Renal pelvis (tissue), 12 donors: ENCODE measurements at places on chromosomes 1 and 21. TPM values are rescaled to one million over a fixed set of nuclear protein-coding genes. Genes with fewer than 3 reads are reported as not detected.
A peak's percentile ranks its signal among the peaks of the same experiment; 100 is the strongest.

Gene HENMT1
- 9.6 TPM for polyA plus RNA-seq

Gene TDRD5
- polyA plus RNA-seq = 5.7 TPM

Gene GPR157
- polyA plus RNA-seq = 1.6 TPM

Gene KAZN
- 41.2 TPM for polyA plus RNA-seq

Gene SH2D1B
- 0.52 TPM for polyA plus RNA-seq

GRCh38 chr1:48005253-48006117 is 8.3 kb upstream of the TRABD2B start:
- DNase-seq = no peak

GRCh38 chr1:202275061-202275770 is 66.5 kb downstream of the UBE2T start:
- DNase-seq = no peak

GRCh38 chr1:201543871-201544642 is 5.1 kb downstream of the NAV1 start:
- DNase-seq = no peak

- peak; percentile 71 for DNase-seq
Measured at GRCh38 chr1:201739492-201740085, 89.4 kb upstream of the IPO9 start.

DNA sequence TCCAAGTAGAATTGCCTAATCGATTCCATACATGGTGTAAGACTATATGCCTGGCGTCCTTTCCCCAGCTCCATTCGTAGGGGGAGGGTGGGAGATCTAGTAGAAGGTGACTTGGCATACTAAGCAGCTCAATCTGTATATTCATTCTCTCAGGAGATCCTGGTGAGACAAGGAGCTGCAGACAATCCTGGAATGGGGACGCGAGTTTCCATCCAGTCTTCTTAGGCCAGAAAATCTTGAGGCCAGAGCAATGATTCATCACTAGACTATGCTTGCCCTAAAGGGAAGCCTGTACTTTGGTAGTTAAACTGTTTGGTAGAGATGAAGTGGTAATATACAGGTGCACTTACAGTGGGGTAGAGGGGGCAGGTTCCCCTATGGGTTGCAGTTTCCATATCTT is 468.7 kb downstream of the ADGRL2 start:
- DNase-seq = no peak

DNA sequence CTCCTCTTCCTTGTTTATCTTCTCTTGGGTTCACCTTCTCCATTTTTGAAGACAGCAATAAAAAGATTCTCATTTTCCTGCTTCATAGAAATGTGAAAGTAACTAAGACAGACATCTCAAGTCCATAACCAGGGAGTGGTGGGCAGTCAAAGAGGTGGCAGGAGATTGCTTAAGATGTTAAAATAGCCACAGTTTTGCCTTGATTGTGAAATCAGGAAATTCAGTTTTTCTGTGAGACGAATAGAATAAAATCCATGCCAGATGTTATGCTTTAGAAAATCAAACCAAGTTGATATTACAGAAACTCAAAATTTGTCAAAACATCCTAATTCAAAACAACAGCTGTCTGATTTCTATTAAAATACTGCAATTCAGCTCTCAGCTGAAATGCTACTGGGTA is 57.2 kb downstream of the TNN start:
- DNase-seq = no peak

DNA sequence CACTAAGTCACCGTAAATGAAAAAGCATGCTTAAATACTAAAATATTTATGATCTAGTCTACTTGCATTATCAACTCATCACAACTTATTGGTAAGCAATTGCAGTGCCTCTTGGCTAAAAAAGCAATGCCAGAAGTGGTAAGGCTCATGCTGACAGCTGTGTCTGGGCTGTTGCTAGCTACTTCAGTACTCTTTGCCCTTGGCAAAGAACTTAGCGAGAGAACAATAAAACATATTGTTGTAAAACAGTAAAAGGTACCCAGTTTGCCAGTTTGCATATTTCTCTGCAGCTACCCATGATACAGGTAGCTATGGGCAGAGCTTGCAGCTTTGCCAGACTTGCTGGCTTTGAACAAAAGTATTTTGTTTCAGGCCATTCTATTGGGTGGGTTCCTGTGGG is 73.1 kb downstream of the ATP6V1G3 start:
- no peak for DNase-seq

- DNase-seq = no peak
Measured at GRCh38 chr1:115647919-115648650, 6.3 kb downstream of the VANGL1 start.
